ENCODE measurements at places on chromosomes 11 and 22.

DNA sequence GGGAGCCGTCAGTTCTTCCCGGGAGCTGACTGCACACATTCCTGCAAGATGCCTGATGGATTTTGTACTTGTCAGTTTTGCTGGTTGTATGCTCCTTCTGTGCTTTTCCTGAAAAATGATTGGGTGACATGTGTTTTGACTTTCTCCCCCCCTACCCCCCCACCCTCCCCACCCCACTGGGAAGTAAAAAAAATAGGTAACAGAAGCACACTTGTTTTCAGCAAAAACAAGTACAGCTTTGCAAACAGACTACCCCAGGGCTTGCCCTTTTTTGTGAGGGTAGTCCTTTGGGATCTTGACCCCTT lies 1.1 kb downstream of the PPFIA1 start:
- DNase-seq = no peak

DNA sequence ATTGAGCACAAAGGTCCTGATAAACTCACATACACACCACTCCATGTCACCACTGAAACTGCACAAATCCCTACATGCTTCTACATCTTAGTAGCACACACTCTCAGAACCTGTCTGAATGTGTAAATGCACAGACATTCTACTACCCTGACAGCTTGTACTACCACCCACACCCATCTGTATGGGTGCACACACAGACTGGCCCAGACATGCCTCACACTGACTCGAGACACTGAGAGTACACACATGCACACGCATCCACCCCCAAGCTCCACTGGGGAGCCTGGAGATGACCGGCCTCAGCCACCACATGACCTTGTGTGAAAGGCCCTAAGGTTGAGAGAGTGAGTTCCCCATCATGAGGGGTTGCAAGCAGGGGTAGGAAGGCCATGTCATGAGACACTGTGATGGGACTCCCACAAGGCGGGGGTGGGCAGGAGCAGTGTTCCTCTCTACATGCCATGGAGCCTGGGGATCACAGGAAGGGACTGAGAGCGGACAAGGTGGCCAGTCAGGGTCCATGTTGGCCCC lies 28.1 kb downstream of the ARAP1 start:
- DNase-seq = no peak

DNA sequence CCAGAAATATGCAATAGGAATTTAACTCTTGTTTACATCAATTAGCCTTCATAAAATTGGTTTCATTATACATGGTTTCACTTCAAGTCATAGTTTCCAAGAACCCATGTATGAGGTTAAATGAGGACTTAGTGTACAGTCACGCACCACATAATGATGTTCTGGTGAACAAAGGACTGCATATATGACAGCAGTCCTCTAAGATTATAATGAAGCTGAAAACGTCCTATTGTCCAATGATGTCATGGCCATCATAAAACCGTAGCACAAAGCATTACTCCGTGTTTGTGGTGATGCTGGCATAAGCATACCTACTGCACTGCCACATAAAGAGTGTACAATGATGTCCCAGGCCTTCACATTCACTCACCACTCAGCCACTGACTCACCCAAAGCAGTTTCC lies 31.1 kb downstream of the SMCO4 start:
- no peak for DNase-seq

DNA sequence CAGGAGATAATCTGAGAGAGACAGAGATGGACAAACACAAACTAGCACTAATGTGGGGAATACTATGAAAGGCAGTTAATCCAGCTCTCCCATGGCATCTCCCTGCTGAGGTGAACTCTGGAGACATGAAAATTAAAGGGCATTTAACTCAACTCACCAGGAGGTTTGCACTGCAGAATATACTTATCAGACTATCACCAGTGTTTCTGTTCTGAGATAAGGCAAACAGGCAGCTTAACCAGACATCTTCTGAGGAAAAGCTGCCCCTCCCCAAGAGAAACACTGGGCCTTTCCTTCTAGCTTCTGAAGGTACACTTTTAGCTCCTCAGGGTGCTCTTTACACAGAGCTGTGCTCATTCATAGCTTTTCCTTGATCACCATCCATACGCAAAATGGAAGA lies 85.5 kb downstream of the AMBRA1 start:
- no peak for DNase-seq

GRCh38 chr11:73359930-73360742 lies 16.1 kb upstream of the RELT start:
- peak; percentile 52 for DNase-seq

DNA sequence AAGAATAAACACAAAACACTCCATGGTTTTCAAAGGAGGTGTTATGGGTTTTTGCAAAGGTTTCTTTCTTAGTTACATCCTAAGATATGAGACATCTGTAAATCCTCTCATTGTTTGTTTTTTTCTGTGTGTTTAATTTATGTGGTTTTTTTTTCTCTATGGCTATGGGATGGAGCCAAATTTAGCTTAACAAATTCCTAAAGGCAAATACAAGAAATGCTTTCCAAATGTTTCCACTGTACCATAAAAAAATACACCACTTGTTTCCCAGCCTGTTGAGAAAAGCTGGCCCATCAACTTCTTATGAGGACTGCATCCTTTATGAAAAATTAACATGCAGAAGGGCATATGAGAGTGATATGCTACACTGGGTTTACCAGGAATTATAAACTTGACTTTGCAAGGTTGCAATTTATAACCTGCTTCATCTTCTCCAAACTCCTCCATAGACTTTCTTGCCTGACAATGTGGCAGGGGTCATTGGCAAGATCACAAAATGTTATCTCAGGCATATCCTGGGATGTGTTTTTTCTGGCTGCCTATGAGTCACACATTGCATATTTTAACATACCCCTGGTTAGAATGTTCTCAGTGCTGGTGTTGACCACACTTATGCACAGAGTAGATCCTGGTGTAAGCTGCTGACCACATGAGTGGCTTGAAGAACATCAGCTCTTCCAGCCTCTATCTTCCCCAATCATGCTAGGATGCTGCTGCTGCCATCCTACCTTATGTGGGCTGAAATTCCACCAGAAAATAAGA lies 137.6 kb upstream of the TTC12 start:
- peak; percentile 71 for DNase-seq

- DNase-seq = no peak
These were observed 889.5 kb downstream of the JRKL start for GRCh38 chr11:97279341-97279740.

- no peak for DNase-seq
These were observed 9.9 kb downstream of the SLC43A3 start for GRCh38 chr11:57417056-57417455.

DNA sequence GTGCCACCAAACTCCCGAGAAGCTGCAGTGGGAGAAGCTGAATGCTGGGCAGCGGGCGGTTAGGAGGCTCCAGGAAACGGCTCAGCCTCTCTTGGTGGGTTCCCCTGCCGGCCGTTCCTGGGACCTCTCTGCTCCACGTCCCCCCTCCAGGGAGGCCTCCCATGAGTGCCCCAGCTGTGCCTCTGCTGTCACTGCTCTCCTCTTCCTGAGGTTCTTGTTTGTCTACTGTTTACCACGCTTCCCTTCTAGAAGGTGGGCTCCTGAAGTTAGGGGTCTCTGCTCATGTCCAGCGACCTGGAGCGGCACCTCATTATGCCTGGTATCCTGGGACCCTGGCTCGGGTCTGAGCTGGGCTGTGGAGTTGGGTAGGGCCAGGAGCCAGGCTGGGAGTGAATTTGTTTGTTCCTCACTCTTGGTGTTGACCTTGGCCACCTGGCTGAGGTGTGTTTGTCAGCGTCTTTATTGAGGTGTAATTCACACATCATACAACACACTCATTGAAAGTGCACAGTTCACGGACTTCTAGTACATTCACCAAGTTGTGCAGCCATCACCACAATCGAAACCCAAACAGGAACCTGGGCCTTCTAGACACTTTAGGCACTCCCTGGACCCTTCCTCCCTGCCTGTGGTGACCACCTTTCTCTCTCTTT lies 37.8 kb upstream of the GRAMD4 start:
- DNase-seq = no peak

DNA sequence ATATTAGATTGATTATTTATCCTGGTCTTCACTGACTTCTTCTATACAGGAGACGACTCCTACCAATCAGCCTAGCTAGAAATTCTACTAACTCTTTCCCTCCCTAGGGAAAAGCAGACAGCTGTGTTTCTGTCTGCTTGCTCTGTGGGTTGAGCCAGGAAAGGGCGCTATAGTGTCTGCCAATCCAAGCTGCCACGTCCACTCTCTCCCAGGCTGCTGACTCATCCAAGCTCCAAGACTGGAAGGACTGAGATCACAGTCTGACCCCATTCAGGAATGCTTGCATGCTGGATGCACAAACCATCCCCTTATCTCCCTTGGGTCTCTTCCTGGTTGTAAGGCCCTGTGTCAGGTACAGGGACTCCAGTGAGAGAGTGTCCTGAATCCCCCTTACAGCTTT lies 955.6 kb downstream of the OPCML start:
- peak; percentile 94 for DNase-seq

DNA sequence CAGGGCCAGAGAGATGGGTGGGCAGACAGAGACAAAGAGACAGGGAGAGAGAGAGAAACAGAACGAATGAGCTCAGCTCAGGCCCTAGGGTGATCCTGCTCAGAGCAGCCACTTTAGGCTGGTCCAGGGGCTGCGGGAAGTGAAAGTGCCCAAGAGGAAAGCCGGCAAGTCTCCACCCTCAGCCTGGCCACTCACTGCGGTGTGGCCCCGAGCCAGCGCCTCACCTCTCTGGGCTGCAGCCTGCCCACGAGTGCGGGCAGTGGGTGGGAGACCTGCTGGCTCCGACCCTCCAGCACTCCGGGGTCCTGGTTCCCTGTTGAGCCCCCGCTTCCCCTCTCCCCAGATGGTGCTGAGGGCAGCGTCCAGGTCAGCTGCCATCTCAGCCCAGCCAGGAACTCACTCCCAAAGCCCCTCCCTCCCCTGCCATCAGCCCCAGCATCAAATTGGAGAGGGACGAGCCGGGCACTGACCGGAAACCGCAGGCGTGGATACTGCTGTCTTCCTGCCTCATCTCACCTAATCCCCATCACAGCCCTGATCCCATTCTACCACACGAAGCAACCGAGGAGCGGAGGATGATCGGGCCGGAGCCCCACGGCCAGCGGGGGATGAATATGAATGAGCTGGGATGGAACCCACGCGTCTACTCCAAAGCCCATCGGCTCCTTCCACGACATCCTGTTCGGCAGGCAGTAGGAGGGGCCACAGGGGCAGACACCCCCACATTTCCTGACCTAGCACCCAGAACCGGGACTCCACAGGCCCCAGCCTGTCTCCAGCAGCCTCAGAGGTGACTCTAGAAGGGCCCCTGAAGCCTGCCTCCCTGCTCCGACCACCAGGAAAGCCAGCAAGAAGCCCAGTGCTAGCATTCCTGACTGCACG lies 16.9 kb downstream of the ELFN2 start:
- DNase-seq = no peak

- no peak for DNase-seq
These were observed 517.4 kb downstream of the TMEM135 start for GRCh38 chr11:87555101-87555500.
